ENCODE measurements at places on chromosomes 11 and 22.
A peak's percentile ranks its signal among the peaks of the same experiment; 100 is the strongest.

GRCh38 chr11:64396079-64396591 lies 37.2 kb downstream of the RPS6KA4 start:
- no peak for DNase-seq

- no peak for DNase-seq
Observed at GRCh38 chr11:84247926-84248325, 961.8 kb upstream of the CCDC90B start.

- no peak for DNase-seq
Observed at GRCh38 chr11:29351301-29351873, 665.4 kb downstream of the KCNA4 start.

GRCh38 chr11:95939091-95939490 lies 15.2 kb upstream of the MTMR2 start:
- DNase-seq = no peak

- DNase-seq = peak; percentile 99
Observed at GRCh38 chr11:61429691-61430582, at the start of the genes CPSF7 and SDHAF2. Gene CPSF7, minus strand, starts transcription at chr11:61429975. Its CDS starts 740 bp downstream, at chr11:61429235. Gene SDHAF2, plus strand, starts transcription at chr11:61430124. Its CDS starts 23 bp downstream, at chr11:61430147.
